ENCODE measurements at places on chromosomes 2 and 18.

DNA sequence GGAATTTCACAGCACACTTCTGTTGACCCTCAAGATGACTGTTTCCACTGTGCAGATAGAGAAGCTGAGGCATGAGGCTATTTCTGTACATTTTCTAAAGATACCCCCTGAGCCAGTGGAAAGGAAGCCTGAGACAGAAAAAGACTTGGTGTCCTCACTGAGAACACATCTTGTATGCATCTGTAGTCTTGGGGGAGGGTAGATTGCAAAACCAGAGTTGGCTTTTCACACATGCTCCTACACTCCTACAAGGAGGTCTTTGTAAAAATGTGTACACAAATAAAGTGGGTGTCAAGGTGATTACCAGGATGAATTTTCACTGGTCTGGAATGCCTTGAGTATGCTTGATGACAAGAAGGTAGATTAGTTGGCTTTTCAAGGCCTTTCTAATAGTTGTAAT lies 98.0 kb downstream of the KCTD18 start:
- no peak for DNase-seq

GRCh38 chr18:62768558-62768943 lies 53.2 kb downstream of the PHLPP1 start:
- no peak for DNase-seq

DNA sequence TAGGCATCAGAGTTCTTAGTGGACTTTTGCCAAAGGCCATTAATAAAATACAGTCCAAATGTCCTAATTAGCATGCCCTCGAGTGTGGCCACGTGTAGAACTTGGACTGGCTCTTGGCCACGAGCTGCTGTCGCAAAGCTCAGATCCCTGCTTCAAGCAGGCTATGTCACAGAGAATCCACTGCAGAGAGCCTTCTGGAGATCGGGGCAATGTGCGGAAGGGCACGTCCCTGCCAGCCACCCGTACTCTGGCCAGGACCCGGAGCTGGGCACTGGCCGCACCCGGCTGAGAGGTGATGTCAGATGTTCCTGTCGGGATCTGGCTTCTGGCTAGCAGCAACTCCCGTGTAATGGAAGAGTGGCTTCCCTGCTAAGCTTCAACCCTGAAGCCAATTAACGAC lies 432.7 kb upstream of the ID2 start:
- no peak for DNase-seq

GRCh38 chr2:58553937-58554336 lies 312.8 kb upstream of the FANCL start:
- DNase-seq, result no peak

GRCh38 chr18:31102941-31103340 lies 720 bp upstream of the DSC2 start:
- DNase-seq, result no peak

- DNase-seq, result peak; percentile 60
These were observed 108.7 kb downstream of the UXS1 start for GRCh38 chr2:106085181-106085940.

DNA sequence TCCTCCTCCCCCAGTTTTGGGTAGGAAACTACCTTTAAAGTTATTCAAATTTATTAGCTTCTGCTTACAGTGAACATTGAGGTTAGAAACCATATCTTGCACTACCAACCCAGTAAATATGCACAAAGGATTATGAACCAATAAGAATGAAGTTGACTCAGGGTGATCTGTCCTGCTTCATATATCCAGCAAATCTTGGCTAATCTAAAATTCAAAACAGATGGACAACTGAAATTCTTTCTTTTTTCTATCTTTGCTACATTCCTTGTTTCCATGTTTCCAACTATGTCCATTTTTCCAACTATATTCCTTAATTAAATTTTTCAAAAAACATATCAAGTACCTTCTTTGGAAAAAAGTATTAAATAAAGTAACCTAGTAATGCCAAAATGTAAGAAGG lies 149.3 kb downstream of the FAM124B start:
- no peak for DNase-seq

- no peak for DNase-seq
These were observed 220.1 kb upstream of the NXPH2 start for GRCh38 chr2:139000131-139000785.
